ENCODE measurements at places on chromosomes 7 and 10.

- no peak for DNase-seq
Observed at GRCh38 chr7:100432621-100433275, 3.1 kb downstream of the MEPCE start.

DNA sequence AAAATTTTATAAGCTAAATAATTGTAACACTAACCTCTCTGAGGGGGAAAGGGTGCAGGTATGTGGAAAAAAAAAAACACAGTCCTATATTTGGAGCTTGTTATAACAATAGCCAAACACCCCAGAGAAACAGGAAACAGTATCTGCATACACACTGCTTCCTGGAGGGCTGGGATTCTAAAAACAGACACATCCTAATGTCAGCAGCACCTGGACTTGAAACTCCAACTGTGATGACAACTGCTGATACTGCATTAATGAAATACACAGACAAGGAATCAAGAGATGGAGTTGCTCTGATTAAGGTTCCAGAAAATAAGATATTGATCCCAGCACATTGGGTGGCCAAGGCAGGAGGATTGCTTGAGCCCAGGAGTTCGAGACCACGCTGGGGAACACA, 9.3 kb downstream of the DAGLB start:
- DNase-seq = no peak

- DNase-seq = no peak
Observed at GRCh38 chr7:99116144-99116543, 27.8 kb downstream of the SMURF1 start.

DNA sequence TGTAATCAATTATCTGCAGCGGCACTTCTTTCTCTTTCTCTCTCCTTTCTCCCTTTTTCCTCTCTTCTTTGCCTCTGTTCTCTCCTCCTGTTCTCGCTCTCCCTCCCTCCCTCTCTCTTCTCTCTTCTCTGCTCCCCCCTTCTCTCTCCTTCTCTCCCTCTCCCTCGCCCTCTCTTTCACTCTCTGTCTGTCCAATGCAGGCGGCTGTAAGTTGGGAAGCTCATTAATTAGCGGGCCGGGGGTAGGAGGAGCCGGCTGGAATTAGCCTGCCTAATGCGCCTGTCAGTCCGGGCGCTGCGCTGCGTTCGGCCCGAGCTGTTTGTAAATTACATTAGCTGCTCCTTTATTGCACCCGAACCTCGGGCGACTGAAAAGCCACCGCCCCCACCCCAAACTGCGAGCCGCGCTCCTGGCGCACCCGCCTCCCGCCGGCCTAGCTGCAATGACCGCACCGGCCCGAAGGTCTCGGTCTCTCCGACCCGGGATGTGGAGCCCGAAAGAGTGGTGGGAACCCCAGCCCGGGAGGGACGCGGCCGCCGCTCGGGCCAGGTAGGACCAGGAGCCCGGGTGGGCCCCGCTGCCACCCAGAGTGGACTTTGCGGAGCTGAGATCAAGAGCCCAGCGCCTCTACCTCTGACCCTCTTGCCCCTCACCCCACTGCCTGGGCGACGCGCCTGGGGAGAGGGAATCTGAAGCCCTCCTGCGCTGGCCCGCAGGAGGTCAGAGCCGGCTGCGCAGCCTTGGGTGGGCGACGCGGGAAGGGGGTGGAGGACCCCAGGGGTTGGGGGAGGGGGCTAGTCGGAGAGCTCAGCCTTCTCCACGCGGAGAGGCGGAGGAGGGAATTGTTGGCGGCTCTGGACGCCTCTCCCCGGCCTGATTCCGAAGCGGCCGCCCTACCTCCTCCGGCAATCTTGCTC, at the start of gene LBX1:
Gene LBX1, minus strand, starts transcription at position 198 of the 917 bp plus-strand sequence. CDS start 648 bp downstream, outside the sequence.
- no peak for DNase-seq

GRCh38 chr10:125151553-125152449, 8.6 kb downstream of the CTBP2 start:
- DNase-seq = no peak

Measured in T-helper 1 cell (primary cell).